Subcutaneous preadipocyte (primary cell): ENCODE measurements at places on chromosomes 3 and 15. TPM values are rescaled to one million over a fixed set of nuclear protein-coding genes. Genes with fewer than 3 reads are reported as not detected.

ANKRD63 gene
- total RNA-seq = not detected in 2 replicates

FGF7 gene
- 59.0 and 94.4 TPM in 2 replicates for total RNA-seq

CEMIP gene
- total RNA-seq = 1.4 and 8.5 TPM in 2 replicates

BUB1B gene
- total RNA-seq = 18.4 and 40.1 TPM in 2 replicates

GMPPB gene
- 16.2 and 26.0 TPM in 2 replicates for total RNA-seq

GNAT1 gene
- total RNA-seq = not detected in 2 replicates

SAMD7 gene
- not detected in 2 replicates for total RNA-seq

PLA1A gene
- total RNA-seq = not detected in 2 replicates

CHCHD4 gene
- total RNA-seq = 13.6 and 17.4 TPM in 2 replicates

RBP2 gene
- total RNA-seq = not detected in 2 replicates

GPR171 gene
- total RNA-seq = not detected in 2 replicates

CADPS gene
- under 0.01 and 0.59 TPM in 2 replicates for total RNA-seq

C15orf61 gene
- total RNA-seq = 5.3 and 5.5 TPM in 2 replicates

CLRN1 gene
- total RNA-seq = not detected in 2 replicates

STAC gene
- total RNA-seq = 0.37 and 4.1 TPM in 2 replicates

ITIH1 gene
- total RNA-seq = not detected in 2 replicates

STAB1 gene
- total RNA-seq = 0.20 and 1.8 TPM in 2 replicates

THSD4 gene
- 5.9 and 38.5 TPM in 2 replicates for total RNA-seq

CPLX3 gene
- not detected in 2 replicates for total RNA-seq

SCAMP5 gene
- 0.59 and 1.1 TPM in 2 replicates for total RNA-seq

LTF gene
- total RNA-seq = not detected in 2 replicates

ZNF619 gene
- total RNA-seq = 6.2 and 6.8 TPM in 2 replicates

GOLGA8T gene
- total RNA-seq = not detected in 2 replicates

ADAMTS7 gene
- 12.1 and 19.0 TPM in 2 replicates for total RNA-seq

ZKSCAN7 gene
- 3.7 and 5.5 TPM in 2 replicates for total RNA-seq

ADAMTS17 gene
- total RNA-seq = 0.20 and 0.73 TPM in 2 replicates

CLSTN2 gene
- total RNA-seq = 0.20 and 0.37 TPM in 2 replicates

IQCF5 gene
- not detected in 2 replicates for total RNA-seq
